ENCODE measurements at places on chromosomes 7 and 10.

DNA sequence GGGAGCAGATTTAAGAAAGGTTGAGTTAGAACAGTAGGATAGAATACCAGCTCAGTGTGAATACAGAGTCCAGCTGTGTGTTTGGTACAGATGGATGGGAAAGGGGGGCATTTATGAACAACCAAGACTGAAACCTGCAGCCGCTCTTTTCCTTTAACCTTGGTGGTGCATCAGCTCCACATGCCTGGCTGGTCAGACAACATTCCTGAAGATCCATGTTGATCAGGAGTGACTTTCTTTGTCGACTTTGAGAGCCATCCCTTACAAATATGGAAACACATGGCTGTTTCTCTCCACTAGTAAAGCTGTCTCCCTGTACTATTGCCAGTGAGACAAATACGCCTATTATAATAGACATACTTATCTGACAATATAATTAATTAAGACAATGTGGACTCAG, 476.5 kb upstream of the IGFBP3 start:
- DNase-seq = no peak

DNA sequence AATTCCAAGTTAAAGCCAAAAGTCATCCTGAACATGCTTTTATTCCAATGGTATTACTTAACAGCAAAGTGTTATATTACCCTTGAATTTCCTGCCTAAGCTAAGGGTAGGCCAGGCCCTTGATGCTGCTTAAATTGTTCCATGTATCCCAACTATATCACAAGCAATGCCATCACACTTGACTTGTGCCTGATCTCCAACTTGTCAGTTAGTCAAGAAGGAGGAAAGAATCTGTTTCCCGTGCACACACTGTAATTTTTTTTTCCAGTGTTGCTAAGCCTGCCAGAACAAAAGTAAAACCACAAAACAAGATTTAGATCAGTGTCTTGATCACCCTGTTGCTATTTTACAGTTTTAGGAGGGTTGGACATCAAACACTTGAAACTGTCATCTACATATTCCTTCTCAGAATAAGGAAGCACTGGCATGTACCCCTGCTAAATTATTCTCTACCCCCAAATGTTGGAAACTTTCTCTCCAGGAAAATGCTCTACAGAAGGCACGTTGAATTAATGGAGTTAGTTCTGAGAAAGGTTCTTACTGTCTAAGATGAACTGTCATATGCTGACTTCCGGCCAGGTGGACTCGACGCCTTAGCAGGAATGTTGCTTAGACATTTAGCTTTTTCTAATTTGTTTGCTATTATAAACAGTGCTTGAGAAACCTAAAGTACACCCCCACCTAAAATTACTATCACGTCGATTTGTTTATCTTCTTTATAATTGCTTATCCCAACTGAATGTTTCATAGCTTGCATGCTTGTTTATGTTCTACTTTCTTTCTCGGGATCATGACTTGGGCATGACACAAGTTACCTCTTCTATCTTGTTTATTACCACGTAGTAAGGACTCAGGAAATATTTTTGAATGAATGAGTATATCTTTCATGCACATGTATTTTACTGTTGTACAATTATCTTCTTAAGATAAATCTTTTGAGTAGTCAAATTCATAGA, 105.5 kb upstream of the ZNF438 start:
- DNase-seq = no peak

- DNase-seq = no peak
Measured at GRCh38 chr10:88926566-88927415, 25.8 kb downstream of the ACTA2 start.

DNA sequence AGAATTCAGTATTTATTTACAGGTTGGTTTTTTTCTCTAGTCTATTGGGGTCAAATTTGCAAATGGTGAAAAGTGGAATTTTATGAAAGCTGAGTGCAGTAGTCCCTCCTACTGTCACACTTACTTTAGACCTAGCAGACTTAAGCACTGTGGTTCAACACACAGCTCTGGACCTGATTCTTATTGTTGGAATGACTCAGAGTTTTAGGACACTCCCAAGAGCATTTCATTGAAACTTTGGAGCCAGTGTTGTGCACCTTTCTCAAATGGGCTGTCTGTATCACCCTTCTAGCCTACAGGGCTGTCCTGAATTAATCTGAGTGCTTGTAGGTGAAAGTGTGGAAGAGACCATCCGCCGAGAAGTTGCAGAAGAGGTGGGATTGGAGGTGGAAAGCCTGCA, 16.1 kb downstream of the NUDT13 start:
- DNase-seq = no peak

GRCh38 chr10:80411267-80411668, 2.9 kb downstream of the PRXL2A start:
- DNase-seq = peak; percentile 40

GRCh38 chr10:132688580-132689420, 97.1 kb downstream of the NKX6-2 start:
- DNase-seq = no peak

- DNase-seq = no peak
Measured at GRCh38 chr10:125063256-125063925, 97.0 kb downstream of the CTBP2 start.

DNA sequence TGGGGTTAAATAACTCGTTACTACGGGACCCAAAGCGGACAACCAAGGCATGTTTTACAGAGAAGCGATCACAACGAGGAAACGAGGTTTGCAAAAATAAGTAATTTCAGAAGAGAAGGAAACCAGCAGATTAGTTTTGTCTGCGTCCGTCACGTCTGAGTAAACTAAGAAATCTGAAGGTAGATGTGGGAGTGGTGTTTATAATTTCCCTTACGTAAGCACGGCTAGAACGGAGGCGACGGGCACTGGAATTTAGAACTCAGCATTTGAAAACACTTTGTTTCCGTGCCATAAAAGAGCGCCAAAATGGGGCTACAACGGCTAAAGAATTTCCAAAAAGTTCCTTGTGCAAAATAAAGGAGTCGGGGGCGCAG, 718 bp upstream of the UMAD1 start:
- DNase-seq = no peak

- no peak for DNase-seq
Measured at GRCh38 chr10:34677591-34677990, 137.5 kb downstream of the PARD3 start.

- no peak for DNase-seq
Measured at GRCh38 chr10:11858093-11858492, 34.9 kb downstream of the PROSER2 start.

DNA sequence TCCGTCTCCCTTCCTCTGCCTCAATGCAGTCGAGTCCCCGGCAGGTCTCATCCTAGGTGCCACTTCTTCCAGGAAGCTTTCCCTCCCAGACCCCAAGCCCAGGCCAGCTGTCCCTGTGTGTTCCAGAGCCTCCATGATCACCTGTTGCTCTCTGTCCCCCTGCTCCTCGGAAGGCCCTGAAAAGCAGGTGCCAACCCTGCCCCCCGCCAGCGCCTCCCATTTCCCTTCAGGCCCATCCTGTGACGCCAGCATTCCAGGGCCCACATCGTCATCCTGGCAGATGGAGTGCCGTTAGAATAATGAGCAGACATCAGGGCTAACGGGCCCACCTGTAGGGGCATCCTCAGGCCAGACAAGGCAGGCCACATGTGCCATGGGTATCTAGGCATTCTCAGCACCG, 253.0 kb upstream of the PPP2R2D start:
- no peak for DNase-seq

- no peak for DNase-seq
Measured at GRCh38 chr10:103584216-103585010, 90.9 kb downstream of the NEURL1 start.

DNA sequence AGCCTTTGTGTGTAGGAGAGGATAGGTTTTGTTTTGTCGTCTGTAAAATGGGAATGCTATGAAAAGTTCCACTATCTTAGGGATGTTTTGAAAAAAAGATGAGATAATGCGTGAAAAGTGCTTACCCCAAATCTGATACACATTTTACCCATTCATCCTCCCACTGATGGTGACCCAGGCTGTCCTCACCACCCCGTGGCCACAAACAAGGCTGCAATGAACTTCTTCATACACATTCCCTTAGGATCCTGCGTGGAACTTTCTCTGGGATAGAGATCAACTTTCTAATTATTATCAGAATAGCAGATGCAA, 399 bp upstream of the OGDHL start:
- no peak for DNase-seq

DNA sequence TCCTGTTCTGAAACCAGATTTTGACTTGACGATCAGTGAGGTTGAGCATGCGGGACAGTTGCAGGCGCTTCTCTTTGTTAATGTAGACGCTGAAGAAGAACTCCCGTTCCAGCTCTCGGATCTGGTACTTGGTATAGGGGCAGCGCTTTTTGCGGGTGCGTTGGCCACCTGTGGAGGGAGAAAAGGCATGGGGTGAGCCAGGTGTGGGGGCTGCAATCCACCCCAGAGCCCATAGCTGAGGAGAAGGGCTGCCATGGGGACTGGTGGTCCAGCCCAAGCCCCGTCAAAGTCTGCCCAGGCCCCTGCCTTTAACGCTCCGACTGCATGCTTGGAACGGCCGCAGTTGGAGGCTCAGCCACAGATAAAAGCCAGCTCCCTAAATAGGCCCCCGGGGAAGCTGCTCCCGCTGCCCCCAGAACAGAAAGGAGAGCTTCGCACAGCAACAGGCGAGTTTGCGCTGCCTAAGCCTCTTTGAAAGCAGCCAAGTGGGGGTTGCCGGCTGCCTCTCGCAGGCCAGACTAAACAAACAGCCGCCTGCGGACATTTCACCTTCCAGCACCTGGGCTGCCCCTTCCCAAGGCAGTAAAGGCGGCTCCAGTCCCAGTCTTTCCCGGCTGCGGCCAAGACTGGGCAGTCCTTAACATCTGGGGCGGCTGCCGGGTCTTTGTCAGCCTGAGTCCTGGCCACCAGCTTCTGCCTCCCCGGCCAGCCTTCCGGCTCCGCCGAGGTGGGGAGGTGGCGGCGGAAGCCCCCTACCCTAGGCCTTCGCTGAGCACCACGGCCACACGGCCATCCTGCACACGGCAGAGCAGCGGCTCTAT, 2.0 kb downstream of the HOXA11 start:
- no peak for DNase-seq

GRCh38 chr10:17808971-17809841, at the start of gene MRC1:
Gene MRC1, plus strand, starts transcription at chr10:17809348. Its CDS starts 118 bp downstream, at chr10:17809466.
- no peak for DNase-seq

DNA sequence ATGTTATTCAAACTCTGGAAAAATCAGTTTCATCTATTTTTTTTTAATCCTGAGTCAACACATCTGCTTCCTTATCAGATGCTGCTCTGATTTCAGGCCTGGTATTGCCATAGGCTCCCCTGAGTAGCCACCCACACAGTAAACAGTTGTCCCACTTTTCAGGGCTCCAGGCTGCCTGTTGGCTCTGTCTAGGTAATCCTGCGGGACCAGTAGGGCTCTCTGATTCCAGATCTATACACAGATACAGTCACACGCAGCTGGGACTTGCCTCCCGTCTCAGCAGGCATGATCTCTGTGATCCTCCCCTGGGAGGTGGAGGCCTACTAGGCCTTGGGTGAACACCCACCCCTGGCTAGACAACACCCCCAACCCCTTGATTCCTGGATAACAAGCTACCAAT, 206.1 kb downstream of the CREB5 start:
- no peak for DNase-seq

- no peak for DNase-seq
Measured at GRCh38 chr10:131252567-131253276, 58.8 kb downstream of the TCERG1L start.

DNA sequence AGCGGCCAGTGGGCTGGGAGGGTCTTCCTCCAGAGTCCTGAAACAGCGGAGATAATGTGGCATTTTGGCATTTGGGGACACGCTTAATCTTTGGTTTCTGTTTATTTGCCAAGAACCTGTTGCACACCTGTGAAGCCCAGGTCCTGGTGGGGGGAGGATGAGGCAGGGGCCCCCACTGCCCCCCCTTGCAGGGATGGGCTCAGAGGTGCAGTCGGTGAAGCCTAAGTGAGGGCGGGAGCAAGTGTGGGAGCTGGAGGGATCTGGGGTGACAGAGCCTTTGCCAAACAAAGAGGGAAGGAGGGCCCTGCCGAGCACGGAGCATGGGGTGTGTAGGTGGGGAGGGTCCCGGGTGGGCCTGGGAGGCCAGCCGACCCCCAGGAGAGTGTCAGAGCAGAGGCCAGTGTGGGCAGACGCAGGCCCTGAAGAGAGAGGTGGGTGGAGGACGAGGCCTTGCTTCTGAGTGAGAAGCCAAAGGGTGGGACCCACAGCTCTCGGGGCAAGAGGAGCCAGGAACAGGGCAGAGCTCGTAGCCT, 62.1 kb upstream of the ADGRA1 start:
- DNase-seq = no peak

DNA sequence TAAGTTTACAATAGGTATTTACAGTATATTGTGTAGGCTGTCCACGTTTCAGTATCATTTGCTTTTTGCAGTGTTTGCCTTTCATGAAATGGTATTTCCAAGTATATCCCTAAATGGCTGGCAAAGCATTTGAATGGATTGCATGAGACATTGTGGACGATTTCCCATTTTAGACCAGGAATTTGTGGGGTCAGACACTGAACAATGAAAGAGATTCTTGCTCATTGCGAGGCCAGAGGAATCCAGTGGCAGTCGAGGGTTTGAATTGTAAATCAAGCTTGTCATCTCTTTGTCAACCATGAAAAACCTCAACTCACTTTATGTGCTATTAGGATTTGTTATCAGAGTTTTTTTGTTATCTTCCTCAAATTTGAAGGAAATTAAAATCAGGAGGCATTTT, 70.8 kb downstream of the CREB5 start:
- no peak for DNase-seq

- DNase-seq = no peak
Measured at GRCh38 chr7:33191340-33191739, 62.0 kb downstream of the BBS9 start.

- peak; percentile 27 for DNase-seq
Measured at GRCh38 chr10:6445671-6446316, 134.3 kb downstream of the PRKCQ start.

DNA sequence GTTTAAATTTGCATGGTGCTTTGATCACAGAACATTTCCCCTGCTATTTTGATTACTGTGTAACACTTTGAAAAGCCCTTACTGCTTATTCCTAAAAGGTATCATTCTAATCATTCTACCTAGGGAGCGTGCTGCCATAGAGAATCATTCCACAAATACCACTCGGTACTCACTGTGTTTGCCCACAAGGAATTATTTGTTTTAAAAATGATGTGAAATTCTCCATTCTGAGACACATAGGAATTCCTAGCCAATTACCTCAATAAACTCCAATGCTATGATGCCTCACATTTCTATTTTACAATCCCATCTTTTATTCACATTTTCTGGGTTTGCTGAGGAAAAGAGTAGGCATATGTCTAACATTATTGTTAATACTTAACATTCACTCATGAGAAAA, 16.2 kb upstream of the TES start:
- no peak for DNase-seq

- no peak for DNase-seq
Measured at GRCh38 chr10:46236941-46237681, 49.7 kb upstream of the ANTXRL start.

GRCh38 chr7:7272294-7272693, 90.0 kb downstream of the C1GALT1 start:
- no peak for DNase-seq

- no peak for DNase-seq
Measured at GRCh38 chr10:125820701-125821100, 2.4 kb downstream of the UROS start.
